Natural killer cell treated with Interleukin-12 subunit alpha and Interleukin-12 subunit beta and Interleukin-15 and Interleukin-18, amount 100 ng/mL, for 72 hours (primary cell): ENCODE measurements at places on chromosomes 13 and 19.

DNA sequence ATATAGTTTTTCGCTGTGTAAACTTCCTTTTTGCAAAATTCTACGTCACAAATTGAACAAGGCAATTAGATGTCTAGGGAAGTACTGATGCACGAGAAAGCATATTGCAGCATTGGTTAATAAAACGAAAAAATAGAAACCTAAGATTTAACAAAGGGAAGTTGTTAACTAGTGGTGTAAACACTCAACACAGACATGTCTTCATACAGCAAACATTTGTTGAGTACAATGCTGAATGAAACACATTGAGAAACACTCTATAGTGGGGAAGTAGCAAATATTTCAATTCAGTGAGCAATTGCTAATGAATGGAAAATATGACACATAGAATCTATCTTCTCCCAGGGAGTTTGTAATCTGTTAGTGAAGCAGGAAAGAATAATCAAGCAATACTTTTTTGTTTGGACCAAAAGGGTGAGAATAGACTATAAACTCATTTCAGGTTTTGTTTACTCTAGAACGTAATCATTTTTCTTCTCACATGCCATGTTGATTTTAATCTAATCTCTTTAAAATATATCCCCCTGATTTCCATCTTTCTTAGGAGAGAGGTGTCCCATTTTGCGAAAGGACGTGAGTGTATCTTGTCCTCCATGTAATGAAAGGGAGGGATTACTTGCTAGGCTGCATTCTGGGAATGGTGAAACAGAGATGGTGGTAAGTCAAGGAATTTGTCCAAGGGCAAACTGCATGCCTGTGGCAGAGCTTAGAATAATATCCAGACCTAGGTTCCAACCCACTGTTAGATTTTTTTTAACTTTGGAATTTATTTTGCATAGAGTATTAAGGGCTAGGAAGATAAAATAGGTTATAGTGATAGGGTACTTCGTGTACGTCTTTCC, 1.7 kb upstream of the ANKRD10 start:
- DNase-seq: no peak

DNA sequence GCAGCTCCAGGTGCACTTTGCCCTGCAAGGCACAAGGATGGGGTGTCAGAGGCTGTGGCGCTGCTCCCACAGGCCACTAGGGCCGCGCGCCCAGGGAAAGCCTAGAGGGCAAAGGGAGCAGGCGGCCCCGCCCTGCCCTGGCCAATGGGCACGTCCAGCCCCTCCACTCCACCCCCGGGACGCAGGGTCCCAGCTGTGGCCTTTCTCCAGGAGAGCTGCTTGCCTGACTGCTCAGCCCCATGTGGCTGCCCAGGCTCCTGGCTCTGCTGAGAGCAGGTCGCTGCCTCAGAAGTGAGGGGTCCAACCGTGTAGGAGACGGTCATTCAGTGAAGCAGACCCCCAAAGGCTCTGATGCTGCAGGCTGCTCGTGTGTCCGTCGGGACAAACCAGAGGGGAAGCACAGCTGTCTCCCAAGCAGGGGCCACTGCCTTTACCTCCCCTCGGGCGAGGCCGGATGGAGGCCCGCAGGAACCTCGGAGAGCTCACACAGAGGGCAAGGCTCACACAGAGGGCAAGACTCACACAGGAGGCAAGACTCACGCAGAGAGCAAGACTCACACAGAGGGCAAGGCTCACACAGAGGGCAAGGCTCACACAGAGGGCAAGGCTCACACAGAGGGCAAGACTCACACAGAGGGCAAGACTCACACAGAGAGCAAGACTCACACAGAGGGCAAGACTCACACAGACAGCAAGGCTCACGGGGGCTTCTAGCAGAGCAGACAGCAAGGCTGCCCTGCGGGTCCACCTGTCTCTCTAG, 56.2 kb upstream of the C13orf46 start:
- DNase-seq: no peak

DNA sequence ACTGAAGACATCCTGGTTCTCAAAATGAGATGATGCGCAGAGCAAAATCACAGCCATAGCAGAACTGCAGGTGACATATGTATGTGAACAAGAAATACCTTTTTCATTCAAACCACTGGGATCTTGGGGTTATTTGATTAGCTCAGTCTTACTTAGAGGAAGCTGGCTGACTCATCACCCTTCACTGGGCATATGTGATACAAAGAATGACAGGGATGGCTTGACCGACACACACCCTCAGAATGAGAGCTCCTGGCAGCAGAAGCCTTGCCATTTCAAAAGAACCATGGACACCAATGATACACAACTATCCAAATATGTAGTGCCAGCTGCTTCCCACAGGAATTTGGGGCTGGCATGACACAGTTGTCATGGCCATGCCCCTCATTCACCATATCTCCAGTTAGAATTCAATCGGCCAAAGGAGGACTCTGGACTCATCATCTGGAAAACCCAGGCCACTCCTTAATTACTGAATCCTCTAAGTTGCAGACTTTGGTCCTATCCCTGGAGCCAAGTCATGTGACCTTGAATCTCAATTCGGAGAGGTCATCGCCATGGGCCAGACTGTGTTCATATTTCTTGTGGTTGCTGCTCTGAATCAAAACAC, 115.8 kb downstream of the KATNAL1 start:
- DNase-seq: no peak

DNA sequence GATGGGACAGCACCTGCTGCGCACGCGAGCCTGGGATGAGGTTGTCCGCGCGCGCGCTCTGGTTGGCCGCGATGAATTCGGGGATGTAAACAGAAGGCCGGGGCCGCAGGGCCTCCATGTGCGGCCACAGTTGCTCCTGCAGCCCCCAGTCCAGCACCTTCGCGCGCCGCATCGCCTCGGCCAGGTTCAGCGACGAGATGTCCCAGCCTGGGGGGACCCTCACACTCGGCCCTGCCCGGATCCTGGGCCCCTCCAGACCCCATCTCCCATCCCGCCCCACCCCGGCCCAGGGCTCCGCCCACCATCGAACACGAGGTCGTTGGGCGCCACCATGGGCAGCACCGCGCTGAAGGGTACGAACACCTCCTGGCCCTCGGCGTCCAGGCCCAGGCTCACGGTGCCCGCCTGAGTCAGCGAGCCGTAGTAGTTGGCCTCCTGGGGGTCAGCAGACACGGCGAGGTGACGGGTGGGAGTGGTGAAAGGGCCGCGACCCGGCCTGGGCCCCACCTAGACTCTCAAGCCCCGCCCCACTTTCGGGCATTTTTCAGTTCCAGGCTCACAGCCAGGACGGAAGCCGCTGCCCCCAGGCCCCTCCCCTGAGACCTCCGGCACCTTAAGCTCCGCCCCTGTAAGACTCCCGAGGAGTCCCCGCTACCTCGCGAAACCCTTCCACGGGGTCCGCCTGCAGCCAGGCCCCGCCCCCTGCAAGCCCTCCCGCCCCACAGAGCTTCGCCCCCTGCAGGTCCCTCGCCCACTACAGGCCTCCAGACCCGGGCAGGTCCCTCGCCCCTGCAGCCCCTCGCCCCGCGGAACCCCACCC, 1.1 kb downstream of the ISYNA1 start:
- peak; percentile 86 for DNase-seq

DNA sequence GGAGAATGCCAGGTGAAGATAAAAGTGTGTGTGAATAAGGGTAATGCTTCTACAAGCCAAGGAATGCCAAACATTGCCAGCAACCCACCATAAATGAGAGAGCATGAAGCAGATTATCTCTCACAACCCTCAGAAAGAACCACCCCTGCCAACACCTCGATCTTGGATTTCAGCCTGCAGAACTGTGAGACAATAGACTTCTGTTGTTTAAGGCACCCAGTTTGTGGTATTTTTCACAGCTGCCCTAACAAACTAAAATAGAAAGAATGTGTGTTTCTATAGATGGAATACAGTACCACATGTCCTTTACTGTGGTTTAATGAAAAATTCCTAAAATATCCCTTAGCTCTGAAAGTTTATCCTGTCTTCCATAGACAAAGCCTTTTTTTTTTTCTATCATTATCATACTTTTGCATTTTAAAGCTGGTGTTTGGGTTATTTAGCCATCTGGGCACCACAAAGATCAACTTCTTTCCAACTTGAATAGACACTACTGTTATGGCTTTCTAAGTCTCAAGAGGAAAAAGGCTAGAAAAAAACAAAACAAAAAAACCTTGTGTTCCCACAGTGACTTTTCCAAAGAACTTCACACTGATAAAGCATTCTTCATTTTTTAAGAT, 505.6 kb downstream of the KCTD12 start:
- DNase-seq: no peak

- DNase-seq: peak; percentile 79
Measured at GRCh38 chr13:50080911-50081678, 65.9 kb downstream of the KCNRG start.

GRCh38 chr13:73618275-73618865, 515.8 kb downstream of the KLF12 start:
- DNase-seq: no peak

DNA sequence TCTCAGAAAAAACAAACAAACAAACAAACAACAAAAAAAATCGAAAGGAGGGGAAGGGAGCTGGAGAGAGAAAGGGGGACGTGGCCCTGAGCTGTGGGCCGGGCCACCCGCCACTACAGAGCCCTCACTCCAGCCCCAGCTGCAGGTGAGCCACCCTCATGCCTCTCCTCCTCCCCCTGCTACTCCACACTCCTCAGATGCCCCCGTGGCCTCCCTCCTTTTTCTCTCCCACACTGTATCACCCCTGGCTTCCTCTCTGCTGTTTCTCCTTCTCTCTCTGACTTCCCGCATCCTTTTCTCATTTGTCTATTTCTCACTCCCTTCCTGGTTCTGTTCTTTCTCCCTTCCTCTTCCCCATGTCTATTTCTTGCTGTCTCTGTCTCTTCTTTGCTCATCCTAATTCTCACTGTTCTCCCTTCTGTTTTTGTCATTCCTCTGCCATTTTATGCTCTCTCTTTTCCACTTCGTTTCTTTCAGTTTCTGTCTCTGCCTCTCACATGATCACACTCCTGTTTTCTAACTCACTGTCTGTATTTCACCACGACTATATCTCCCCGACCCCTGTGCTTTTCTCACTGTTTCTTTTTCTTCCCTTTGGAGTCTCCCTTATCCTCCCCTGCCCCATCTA, 2.7 kb downstream of the KLK2 start:
- DNase-seq: no peak

- no peak for DNase-seq
Measured at GRCh38 chr19:3606690-3607289, at the start of gene TBXA2R. TBXA2R (minus strand) TSS chr19:3606875; CDS start chr19:3600634, 6,241 bp downstream.

DNA sequence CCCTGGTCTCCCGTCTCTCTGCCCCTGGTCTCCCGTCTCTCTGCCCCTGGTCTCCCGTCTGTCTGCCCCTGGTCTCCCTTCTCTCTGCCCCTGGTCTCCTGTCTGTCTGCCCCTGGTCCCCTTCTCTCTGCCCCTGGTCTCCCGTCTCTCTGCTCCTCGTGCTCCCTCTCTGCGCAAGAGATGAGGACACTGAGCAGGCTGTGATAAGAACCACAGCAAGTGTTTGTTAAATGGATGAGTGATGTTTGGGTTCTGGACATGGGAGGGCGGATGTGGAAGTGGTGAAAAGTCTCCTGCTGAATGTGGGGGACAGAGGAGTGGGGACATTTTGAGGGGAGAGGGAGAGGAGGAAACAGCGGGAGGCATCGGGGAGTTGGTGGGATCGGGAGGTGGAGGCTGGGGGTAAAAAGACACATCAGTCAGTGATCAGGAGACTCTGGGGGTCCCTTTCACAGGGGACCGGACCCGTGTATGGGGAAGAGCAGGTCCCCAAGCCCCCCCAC, 8.0 kb downstream of the NPAS1 start:
- no peak for DNase-seq

- no peak for DNase-seq
Measured at GRCh38 chr13:50574731-50575130, 268.8 kb downstream of the DLEU7 start.

- no peak for DNase-seq
Measured at GRCh38 chr19:58382997-58383603, 2.3 kb upstream of the ZNF837 start.

- DNase-seq: no peak
Measured at GRCh38 chr13:23722726-23723453, 152.7 kb downstream of the TNFRSF19 start.

- DNase-seq: no peak
Measured at GRCh38 chr13:107217251-107217650, 649.3 kb upstream of the ARGLU1 start.

DNA sequence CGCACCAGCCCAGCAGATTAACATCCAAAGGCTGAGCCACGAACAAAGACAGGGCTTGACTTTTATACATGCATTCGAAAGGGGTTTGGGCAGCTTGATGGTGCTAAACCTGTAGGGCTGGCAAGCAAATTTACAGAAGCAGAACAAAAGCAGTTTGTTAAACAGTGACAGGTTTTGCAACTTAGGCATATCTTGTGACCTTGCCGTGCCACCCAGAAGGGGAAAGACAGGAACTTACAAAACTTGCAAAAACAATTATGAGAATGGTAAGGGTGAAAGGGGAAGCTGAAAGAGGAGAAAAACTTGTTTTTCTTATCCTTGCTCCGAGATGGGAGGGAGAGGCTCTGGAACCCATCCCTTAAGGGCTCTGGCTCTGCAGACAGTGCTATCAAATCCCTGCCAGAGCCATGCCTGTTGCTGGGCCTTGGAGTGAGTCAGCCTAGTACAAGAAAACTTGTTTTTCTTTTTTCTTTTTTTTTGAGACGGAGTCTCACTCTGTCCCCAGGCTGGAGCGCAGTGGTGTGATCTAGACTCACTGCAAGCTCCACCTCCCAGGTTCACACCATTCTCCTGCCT, 1325.2 kb upstream of the PRR20A start:
- DNase-seq: no peak

DNA sequence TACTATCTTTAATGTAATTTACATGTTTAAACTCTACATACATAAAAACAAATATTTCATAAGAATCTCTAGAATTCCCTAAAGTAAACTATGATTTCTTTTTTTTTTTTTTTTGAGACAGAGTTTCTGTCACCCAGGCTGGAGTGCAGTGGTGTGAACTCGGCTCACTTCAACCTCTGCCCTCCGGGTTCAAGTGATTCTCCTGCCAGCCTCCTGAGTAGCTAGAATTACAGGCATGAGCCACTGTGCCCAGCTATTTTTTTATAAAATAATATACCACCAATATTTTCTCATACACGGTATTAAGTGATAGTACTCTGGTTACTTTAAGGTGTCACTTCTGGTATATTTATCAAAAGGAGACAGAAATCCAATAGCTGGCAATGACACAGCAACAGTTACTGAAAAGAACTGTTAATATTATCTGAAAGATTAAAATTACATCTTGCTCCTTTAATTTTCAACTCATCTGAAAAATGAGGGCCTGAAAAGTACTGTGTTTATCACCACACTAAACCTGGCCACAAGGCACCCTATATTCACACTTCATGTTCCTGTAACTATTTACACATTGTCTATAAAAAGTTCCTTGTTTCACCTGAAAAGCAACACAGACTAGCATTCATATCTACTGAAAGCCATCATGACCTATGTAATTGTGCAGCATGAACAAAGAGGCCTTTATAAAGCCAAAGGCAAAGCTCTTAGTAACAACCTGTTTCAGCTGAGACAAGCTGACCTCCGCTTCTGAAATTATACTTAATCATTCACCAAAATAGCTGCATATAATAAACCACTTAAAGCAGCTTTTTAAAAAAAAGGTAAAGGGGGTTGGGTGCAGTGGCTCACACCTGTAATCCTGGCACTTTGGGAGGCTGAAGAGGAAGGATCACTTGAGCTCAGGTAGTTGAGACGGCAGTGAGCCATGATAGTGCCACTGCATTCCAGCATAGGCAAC, 106.1 kb downstream of the SLC25A15 start:
- DNase-seq: no peak
